GM12865 (cell line): ENCODE measurements at places on chromosomes 12 and 14.

- no peak for DNase-seq
These were observed 697 bp downstream of the ATP6V0A2 start for GRCh38 chr12:123712780-123713319.

GRCh38 chr12:64034901-64035576 lies 187.1 kb downstream of the KICS2 start:
- DNase-seq = no peak

GRCh38 chr12:123269395-123269892 lies 2.2 kb downstream of the CDK2AP1 start:
- DNase-seq = peak; percentile 58

DNA sequence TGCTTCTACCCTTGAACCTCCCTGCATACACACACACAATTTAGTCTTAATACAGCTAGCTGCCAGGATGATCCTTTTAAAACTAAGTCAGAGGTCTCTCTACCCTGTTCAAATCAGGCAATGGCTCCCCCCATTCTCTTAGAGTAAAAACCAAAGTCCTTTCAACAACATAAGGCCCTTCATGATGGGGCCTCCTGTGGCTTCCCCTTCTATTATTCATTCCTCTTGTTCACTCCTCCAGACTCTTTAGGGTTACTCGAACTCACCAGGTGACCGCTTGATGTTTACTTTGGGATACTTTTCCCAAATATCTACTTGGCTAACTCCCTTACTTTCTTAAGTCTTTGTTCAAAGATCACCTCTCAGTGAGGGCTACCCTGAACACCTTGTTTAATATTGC lies 30.4 kb downstream of the DENND5B start:
- DNase-seq = no peak

DNA sequence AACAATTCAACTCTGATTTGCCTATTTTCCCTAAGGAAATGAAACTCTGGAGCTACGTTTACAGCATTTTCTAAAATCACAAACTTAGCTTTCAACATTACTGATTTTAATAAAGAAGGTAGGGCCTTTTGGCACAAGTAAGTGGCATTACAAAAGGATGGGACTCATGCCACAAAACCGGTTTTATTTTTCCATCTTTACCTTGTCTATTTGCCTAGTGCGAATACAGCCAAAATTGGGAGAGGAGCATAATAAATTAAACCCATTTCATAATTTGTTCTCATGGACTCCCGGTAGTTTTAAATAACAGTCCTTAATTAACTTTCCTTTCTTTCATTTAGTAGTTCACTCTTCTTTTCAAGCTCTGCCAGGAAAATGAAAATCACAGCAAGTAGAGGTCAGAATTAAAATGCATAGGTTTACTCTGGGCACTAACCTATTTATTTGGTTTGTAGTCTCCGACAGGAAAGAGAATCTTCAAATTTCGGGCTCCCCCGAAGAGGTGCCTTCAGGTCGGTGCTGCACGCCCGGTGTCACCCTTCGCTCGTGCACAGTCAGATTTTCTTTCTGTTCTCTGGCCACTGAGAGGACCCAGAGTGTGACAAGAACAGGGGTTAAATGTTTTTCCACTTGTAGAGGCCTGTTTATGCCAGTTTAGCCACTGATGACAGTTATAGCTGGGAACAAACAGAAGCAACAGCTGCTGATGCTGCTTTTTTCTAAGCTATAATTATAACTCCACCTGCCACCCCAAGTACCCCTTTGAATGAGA lies at the start of gene BEST3:
Gene BEST3, minus strand, starts transcription at position 535 of the 772 bp plus-strand sequence. CDS start 1,505 bp downstream, outside the sequence.
- DNase-seq = no peak

DNA sequence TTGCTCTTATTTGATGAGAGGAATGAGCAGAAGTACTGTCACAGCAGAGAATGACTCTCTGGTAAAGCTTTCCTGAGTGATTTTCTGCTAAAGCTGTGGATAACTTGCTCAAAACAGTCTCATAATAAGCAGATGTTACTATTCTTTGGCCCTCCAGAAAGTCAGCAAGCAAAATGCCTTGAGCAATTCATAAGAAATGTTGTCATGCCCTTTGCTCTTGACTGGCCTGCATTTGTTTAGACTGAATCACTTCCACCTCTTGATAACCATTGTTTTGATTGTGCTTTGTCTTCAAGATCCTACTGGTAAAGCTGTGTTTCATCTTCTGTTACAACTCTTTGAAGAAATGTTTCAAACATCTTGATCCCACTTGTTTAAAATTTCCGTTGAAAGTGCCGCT lies 457.9 kb upstream of the FOXG1 start:
- no peak for DNase-seq

DNA sequence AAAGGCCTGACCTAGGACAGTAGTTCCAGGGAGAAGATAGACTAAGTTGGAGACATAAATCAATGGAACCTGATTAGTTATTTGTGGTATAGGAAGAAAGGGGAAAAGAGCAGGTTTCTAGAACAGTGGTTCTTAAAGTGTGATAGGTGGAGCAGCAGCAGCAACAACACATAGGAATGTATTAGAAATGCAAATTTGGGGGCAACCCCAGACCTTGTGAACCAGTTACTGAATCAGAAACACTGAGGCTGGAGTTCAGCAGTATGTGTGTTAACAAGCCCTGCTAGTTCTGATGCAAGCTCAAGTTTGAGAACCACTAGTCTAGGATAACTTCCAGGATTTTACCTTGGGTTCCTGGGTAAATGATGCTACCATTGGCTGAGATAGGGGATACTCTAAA lies 308.7 kb downstream of the EMP1 start:
- no peak for DNase-seq

DNA sequence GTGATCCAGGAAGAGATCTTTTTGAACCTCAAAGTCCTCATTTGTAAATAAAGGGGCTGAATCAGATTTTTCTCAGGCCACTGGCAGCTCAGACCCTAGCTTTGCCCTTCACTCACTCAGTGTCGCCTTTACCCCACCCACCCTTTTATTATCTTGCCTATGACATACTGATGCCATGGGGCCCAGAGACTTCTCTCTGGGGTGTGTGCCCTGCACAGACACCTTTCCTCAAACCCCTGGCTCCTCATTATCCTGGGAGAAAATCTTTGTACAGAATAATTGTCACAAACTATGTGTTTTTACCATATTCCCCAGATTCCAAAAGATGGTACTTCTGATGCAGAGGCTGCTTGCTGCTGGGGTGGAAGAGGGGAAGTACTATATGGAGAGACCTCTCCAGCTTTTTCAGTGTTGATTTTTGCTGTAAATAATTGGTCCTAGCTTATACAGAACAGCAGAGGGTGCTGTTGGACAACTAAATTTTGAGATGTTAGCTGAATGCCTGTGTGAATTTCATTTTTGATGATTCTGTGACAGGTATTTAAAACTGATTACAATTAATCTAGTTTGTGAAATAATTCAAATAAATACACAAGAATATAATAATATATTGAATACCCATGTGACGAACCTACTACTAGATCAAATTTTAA lies 53.9 kb upstream of the DCD start:
- DNase-seq = peak; percentile 52

GRCh38 chr14:104826861-104827176 lies 25.9 kb downstream of the ZBTB42 start:
- DNase-seq = no peak

GRCh38 chr14:50069325-50069724 lies 47.0 kb downstream of the VCPKMT start:
- no peak for DNase-seq
